ENCODE measurements at places on chromosomes 2 and 18.

GRCh38 chr2:235495373-235496238 lies 1.8 kb downstream of the AGAP1 start:
- DNase-seq: no peak

DNA sequence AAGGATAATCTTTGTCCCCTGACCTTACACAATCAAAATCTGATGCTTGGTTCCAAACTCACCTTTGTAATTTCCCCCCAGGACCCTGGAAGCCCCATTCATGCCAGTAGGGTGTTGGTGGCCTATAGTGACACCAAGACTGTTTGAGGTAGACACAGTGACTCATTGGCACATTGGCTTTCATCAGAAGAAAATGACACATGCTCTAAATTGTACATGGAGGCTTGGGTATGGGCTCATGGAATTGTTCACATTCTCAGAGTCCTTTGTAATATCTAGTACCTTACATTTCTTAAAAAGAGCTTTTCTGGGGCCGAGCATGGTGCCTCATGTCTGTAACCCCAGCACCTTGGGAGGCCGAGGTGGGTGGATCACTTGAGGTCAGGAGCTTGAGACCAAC lies 61.2 kb upstream of the LRPPRC start:
- no peak for DNase-seq

DNA sequence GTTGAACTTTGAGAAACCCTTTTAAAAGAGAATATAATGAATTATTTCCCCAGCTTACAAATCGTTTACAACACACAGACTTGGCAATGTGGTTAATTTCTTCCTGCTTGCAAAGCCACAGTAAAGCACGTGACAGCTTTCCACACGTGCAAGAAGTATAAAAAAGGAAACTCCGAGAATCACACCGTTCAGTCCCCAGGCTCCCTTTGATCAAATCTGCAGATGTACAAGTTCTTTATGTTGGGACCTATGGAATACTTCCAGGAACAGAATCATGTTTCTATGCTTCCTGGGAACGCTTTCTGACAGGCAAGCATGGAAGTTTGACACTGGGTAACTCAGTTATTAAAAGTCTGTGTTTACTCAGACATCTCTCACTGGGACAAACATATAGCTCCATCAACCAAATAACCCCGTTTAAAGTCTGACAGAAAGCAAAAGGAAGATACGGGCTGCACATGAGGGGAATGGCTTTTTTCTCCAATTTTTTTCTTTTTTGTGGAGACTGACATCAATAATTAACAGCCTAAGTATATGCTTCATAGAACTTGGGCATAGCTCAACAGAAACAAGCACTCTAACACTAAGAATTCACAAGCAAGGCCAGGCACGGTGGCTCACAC lies 134.8 kb downstream of the EIPR1 start:
- DNase-seq: peak; percentile 43

- no peak for DNase-seq
These were observed 250.5 kb downstream of the TFCP2L1 start for GRCh38 chr2:121034551-121034950.

DNA sequence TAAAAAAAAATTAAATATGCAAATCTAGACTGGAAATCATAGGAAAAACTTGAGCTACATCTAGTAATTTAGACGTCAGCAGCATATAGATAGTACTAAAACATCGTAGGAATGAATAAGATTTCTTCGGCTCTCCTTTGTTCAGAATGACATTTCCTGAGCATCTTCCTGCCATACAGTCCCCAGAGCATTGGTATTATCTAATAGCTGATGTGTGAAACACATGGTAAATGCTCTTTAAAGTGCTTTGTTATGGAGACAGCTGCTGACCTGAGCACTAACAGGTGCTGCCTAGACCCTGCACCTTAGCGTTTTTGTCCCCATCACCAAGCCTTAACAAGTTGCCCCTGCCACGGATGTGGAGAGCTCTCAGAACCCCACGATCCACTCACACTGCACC lies 692.3 kb upstream of the PIK3C3 start:
- no peak for DNase-seq

- no peak for DNase-seq
These were observed 276.0 kb downstream of the MTX2 start for GRCh38 chr2:176544991-176545956.

Measured in thymus (tissue), 14 donors.